ENCODE measurements at places on chromosomes 3 and 15.
A peak's percentile ranks its signal among the peaks of the same experiment; 100 is the strongest.

DNA sequence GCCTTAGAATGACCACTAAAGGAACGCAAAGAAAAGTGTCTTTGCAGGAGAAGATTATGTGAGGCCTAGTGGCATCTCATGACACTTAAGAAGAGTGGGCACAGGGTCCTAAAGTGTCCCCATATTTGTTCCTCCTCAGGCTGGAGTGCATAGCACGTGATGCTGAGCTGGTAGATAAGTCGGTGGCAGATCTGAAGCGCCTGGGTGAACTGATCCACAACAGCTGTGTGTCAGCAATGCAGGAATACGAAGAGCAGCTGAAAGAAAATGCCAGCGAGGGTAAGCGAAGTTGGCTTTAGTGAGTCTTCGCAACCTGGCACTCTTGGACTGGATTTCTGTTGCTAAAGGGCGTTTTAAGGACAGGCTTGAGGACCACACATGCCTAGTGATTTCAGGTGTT is 92.6 kb downstream of the CHD2 start:
- DNase-seq = no peak

DNA sequence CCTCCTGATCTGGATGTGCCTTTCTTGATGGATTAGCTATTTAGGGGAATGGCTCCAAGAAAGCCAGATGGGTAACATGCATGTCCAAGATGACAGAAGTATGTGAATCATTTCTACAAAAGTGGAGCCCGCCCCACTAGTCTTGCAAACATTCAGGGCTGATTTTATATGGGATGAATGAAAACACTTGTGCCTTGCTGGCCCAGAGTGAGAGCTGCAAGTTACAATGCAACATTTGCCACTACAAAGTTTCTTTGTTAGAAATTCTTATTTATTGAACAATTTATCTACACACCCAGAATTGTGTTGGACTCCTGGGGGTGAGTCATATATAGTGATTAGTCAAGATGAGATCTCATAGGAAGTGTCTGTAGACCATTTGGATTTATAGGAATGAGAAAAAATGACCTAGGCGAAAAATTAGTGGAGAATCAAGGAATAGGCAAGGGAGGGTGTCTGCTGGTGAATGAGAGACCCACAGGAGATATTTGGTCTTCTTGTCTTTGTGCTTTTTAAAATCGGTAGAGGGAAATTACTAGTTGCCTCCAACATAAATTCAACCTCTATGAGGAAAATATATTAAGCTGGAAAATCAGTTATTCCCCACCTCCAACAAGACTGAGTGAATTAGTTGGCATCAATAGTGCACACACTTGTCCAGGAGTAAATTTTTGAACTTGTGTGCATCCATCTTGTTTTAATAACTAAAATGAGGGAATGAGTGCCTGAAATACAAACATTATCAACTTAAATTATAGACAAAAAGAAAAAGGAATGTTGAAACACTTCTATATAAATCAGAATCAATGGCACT is 53.5 kb upstream of the DCBLD2 start:
- DNase-seq = no peak

DNA sequence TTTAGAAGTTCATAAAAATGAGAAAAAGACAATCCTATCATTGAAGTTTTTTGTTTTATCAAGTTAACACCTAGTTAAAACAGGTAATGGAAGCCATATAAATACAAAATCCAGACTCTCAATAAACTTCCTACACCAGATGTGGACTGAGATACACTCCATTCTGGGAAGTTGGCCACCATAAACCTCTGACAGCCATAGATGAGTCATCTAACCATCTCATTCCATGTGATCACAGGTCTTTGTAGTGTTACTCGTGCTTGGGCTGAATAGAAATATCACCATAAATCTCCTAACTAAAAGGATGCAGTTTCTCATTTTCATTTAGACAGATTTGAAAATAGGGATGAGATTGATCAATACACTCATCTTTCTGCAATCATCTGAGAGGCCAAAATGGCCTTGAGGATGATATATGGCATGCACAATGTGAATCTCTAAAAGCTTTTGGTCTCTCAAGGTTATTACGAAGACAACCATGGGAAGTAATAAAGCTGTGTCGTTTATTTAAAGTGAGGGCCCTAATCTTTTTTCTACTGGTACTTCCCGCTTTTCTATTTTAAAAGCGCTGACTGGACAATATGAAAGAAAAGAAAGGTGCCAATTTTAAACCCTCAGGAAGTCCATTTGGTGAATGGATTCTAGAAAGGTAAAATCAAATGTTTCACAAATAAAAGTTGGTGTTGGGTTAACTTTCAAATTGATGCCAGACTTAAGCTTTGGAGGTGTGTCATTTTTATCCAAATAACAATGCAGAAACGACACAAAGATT is 155.5 kb downstream of the POLR2M start:
- DNase-seq = no peak

GRCh38 chr15:90101130-90101968 is 919 bp downstream of the IDH2 start:
- peak; percentile 73 for DNase-seq

DNA sequence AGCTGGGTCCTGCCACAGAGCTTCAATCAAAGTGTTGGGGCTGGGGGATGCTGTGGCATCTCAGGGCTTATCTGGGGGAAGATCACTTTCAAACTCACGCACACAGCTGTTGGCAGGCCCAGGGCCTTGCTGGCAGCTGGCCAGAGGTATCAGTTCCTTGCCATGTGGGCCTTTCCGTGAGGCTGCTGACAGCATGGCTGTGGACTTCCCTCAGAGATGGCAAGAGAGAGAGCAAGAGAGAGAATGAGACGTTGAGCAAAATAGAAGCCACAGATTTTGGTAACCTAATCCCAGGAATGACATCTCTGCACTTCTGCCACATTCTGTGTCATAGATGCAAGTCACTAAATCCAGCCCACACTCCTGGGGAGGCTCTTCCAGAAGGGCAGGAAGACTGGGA is 91.0 kb downstream of the TPRG1 start:
- no peak for DNase-seq

- no peak for DNase-seq
Measured at GRCh38 chr3:19455546-19455945, 307.2 kb downstream of the KCNH8 start.

DNA sequence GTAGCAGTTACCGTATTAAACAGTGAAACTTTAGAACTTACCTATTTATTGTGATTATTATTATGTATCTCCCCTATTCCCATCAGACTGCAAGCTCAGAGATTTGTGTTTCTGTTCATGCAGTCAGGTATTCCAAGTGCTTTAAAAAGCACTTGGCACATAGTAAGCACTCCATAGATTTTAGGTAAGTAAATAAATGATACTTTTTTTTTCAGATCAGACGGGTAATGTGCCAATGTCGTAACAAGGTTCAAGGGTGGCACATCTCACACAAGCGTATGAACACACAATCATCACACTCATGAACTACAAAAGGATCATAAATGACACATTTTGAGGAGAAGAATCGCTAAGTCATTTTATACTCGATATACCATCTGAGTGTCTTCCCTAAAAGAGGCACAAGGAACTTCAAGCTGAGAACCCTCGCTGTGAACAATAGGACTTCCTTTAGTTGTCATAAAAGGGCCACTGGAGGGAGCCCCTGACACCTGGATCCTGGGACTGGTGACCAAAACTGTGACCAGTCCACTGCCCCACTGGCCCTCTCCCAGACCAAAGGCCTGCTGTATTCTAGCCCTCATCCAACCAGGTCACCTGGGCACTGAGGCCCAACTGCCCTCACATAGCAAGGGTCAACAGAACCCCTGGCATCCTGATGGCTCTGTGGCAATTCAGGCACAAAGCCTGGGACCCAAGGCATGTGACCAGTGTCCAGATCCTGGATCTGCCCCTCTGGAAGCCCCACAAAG is 32.1 kb downstream of the KIF9 start:
- DNase-seq = peak; percentile 68

GRCh38 chr3:189534531-189534930 is 96.7 kb upstream of the TP63 start:
- no peak for DNase-seq

- no peak for DNase-seq
Measured at GRCh38 chr3:25768851-25769250, 14.4 kb downstream of the NGLY1 start.

DNA sequence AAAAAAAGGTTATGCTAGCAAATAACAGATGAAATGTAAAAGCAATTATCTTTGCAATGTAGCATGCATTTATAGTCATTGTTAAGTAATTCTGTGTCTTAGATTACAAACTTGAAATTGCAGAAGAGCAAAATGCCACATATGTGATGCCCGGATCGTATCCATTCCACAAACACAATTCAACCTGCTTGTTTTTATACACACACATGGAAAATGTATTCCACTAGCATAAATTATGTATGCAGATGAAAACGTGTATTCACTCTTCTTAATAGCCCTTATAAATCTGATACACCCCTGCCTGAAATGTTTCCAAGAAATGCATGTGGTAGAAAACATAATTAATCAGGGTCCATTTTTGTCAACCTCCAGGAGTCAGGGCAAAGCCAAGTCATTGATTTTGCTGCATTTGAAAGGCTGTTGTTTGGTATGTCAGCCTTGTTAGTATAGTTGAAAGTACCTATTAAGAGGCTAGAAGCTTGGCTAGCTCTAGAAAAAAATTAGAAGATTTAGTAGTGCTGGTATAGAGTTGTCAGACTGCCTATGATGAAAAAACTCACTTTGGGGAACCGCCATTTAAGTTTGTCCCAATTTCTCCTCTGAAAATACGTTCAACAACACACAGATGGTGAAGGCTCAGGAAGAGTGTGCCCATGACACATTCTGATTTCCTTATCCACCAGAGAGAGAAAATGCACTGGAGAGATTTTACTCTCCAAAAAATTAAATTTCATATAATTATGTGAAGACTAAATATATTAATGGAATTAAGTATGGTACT is 69.2 kb upstream of the TMC3 start:
- DNase-seq = no peak

DNA sequence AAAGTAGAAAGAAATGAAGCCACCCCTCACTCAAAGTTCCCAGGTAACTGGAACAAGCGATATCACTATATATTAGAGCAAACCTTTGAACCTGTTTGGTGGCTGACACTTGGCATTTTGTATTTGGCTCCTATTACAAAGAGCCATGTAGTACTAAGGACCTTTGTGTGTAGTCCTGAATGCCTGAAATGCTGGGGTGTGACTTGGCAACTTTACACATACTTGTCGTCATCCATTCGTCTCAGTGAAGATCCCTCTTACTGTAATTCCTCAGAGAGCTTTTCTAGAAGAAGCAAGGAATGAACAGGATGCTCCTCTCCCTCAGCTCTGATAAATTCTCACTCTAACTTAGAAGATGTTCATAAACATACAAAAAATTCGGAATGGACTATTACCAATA is 216.1 kb upstream of the CDIN1 start:
- no peak for DNase-seq

- DNase-seq = peak; percentile 15
Measured at GRCh38 chr3:197025736-197026480, 3.7 kb downstream of the MELTF start.

DNA sequence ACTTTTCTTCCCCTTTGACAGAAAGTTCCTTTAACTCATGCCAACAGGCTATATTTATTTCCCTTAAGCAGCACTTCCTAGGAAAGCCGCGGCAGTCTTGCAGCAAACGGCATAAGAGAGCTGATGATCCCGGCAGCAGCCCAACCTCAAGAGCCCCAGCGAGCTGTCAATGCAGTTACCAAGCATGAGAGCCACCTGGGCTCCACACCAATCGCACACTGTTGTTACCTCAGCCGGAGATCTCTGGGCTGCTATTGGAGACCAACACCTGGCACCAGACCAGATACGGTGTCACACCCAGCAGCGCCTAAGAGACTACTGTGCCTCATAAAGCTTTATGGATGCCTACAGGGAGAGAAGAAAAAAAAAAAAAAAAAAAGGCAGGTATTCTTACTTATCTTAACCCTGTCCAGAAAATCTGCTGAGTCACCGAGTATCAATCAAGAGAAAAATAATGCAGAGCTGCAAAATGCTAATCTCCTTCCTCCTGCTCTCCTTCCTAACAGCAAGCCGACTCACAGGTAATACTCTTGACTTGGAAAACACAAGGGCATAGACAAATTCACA is 11.7 kb downstream of the ABCC5 start:
- peak; percentile 34 for DNase-seq

GRCh38 chr3:65548848-65549625 is 489.7 kb downstream of the MAGI1 start:
- no peak for DNase-seq

DNA sequence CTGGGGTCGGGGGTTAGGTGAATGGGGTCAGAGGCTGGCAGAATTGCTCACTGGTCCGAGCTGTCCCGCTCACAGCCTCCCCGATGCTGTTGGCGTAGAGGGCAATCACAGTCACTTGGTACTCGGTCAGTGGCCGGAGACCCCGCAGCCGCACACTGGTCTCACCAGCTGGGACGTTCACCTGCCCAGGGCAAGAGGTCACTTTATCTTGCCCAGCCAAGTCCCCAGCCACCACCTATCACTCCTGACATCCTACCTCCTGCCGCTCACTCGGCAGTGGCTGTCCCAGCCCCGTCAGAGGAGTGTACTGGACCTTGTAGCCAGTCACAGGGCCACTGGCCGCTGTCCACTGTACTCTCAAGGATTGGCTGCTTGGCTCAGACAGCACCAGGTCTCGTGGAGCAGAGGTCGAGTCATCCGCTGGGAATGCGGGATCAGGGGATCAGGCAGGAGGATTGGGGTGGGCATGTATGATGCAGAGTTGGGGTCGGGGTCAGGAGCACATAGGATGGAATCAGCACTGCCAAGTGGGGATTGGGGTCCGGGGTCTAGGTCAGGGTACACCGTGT is 2.5 kb downstream of the COL7A1 start:
- no peak for DNase-seq
